Keratinocyte (primary cell): ENCODE measurements at places on chromosomes 6 and 20.

DNA sequence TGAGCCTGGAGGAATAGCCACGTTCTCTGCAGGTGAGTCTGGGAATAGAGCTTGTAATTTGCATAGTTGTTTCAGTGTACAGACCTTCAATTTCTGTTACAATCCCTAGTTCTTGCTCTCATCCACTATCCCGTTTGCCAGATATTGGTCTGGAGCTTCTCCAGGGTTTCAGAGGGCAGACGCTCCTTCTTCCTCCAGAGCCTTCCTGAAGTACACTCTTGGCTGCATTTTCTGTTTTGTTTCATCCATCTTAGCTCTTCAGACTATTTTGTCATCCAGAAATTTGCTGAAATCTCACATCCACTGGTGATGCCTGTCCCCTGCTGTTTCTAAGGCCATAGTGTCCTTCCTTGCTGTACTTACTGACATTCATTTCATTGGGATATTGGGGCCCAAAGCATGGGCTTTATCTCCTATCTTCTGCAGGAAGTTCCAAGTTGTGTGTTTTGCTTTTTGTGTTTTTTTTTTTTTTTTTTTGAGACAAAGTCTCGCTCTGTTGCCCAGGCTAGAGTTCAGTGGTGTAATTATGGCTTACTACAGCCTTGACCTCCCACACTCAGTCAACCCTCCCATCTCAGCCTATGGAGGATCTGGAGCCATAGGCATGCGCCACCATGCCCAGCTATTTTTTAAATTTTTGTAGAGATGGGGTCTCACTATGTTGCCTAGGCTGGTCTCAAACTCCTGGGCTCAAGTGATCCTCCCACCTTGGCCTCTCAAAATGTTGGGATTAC is 18.7 kb downstream of the CDS2 start:
- H3K36me3 ChIP-seq, result no peaks in the 10 kb centered on the region
- H3K4me1 ChIP-seq, result peaks cover 5% of the 10 kb centered on the region
- no peak for DNase-seq
- no peak overlapping the region for H3K27ac ChIP-seq
- H3K4me3 ChIP-seq, result no peak overlapping the region

- H3K27ac ChIP-seq, result peak overlapping the region; percentile 96
- H3K4me1 ChIP-seq, result peaks cover 85% of the 10 kb centered on the region
- H3K36me3 ChIP-seq, result no peaks in the 10 kb centered on the region
- H3K4me3 ChIP-seq, result peak overlapping the region; percentile 42
Observed at GRCh38 chr6:137827977-137828810, 38.9 kb upstream of the TNFAIP3 start.

- no peak for DNase-seq
- no peak overlapping the region for H3K4me3 ChIP-seq
- no peaks in the 10 kb centered on the region for H3K27me3 ChIP-seq
- H3K36me3 ChIP-seq, result peaks cover 2% of the 10 kb centered on the region
- peaks cover 15% of the 10 kb centered on the region for H3K4me1 ChIP-seq
Observed at GRCh38 chr6:150668900-150669302, 69.2 kb downstream of the PLEKHG1 start.

GRCh38 chr20:2864626-2865025 is 8.7 kb upstream of the PTPRA start:
- DNase-seq, result no peak
- H3K4me1 ChIP-seq, result no peaks in the 10 kb centered on the region
- no peaks in the 10 kb centered on the region for H3K27me3 ChIP-seq
- H3K27ac ChIP-seq, result no peak overlapping the region

- DNase-seq, result no peak
- no peaks in the 10 kb centered on the region for H3K4me1 ChIP-seq
- no peak overlapping the region for H3K4me3 ChIP-seq
- no peaks in the 10 kb centered on the region for H3K36me3 ChIP-seq
Observed at GRCh38 chr6:39092124-39092523, 22.9 kb downstream of the SAYSD1 start.

DNA sequence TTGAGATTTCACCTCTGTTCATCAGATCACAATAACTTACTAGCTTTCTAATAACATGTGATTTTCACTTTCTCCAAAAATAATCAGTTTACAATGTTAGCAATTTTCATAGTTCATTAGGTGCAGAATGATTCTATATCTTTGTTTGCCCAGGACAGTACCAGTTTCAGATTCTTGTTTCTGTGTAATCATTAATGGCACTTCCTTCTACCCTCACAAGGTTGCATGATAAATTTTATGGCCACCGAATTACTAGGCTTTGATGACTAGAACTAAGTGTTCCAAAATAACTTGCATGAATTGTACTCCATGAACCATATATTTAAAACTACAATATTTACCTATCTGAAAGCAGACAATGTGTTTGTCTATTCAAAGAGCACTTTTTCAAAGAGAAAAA is 442.3 kb downstream of the EPHA7 start:
- DNase-seq, result no peak
- no peaks in the 10 kb centered on the region for H3K4me1 ChIP-seq
- H3K27ac ChIP-seq, result no peak overlapping the region
- H3K27me3 ChIP-seq, result no peaks in the 10 kb centered on the region
- H3K4me3 ChIP-seq, result no peak overlapping the region
- H3K36me3 ChIP-seq, result no peaks in the 10 kb centered on the region

GRCh38 chr20:61263084-61263695 is 11.1 kb downstream of the CDH4 start:
- H3K27me3 ChIP-seq, result no peaks in the 10 kb centered on the region
- no peaks in the 10 kb centered on the region for H3K4me1 ChIP-seq
- no peak for DNase-seq
- no peak overlapping the region for H3K27ac ChIP-seq

- H3K27me3 ChIP-seq, result no peaks in the 10 kb centered on the region
- no peaks in the 10 kb centered on the region for H3K36me3 ChIP-seq
- no peaks in the 10 kb centered on the region for H3K4me1 ChIP-seq
Observed at GRCh38 chr6:133697185-133697584, 191.7 kb upstream of the TCF21 start.

DNA sequence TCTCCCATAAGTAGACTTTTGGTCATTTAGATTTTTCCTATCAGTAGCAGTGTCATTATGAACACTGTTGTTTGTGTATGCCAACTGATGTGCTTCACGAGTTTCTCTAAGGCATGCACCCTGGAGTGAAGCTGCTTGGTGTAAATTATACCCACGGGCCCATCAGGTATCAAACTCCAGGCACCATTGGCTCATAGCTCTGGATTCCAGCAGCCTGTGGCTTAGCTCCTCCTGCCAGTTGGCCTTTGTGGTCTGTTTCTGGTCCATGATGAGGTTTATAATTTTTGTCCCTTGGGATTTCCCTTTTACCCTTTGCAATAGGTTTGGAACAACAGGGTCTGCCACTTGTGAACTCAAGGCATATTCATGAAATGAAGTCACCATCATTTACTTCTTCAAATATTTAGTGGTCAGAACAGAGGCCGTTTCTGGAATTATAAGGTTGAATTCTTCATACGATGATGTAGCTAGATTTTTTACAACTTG is 350.5 kb downstream of the PRL start:
- H3K27ac ChIP-seq, result no peak overlapping the region

DNA sequence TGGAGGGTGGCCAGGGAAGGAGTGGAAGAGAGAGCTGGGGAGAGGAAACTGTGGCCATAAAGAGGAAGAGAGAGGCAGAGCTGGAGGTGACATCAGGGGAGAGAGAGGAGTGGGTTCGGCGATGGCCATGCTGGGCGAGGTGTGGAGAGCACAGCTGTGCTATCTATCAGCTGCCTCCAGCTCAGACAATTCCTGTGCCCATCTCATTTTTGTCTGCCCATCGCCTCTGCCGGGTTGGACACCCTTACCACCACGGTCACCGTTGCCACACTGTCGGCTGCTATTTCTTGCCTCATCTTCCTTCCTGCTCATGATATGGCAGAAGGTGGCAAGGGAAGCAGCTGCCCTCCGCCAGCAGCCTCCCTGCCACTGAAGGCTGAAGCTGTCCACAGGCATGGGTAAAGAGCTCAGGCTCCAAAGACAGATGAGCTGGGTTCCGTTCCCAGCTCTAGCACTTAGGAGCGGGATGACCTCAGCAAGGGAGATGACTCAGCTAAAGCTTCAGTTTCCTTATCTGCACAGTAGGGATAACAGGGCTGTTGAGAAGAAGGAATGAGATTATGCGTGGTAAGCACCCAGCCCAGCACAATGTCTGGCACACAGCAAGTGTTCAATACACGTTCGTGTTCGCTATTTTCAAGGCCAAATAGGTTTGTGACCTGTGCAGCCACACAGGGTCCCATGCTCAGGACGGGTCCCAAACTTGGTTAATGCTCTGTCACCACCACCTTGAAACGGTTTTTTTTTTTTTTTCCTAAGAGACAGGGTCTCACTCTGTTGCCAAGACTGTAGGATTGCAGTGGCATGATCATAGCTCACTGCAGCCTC is 21.9 kb upstream of the TAF8 start:
- DNase-seq, result no peak
- H3K36me3 ChIP-seq, result peaks cover 5% of the 10 kb centered on the region
- H3K27me3 ChIP-seq, result no peaks in the 10 kb centered on the region
- H3K27ac ChIP-seq, result no peak overlapping the region

DNA sequence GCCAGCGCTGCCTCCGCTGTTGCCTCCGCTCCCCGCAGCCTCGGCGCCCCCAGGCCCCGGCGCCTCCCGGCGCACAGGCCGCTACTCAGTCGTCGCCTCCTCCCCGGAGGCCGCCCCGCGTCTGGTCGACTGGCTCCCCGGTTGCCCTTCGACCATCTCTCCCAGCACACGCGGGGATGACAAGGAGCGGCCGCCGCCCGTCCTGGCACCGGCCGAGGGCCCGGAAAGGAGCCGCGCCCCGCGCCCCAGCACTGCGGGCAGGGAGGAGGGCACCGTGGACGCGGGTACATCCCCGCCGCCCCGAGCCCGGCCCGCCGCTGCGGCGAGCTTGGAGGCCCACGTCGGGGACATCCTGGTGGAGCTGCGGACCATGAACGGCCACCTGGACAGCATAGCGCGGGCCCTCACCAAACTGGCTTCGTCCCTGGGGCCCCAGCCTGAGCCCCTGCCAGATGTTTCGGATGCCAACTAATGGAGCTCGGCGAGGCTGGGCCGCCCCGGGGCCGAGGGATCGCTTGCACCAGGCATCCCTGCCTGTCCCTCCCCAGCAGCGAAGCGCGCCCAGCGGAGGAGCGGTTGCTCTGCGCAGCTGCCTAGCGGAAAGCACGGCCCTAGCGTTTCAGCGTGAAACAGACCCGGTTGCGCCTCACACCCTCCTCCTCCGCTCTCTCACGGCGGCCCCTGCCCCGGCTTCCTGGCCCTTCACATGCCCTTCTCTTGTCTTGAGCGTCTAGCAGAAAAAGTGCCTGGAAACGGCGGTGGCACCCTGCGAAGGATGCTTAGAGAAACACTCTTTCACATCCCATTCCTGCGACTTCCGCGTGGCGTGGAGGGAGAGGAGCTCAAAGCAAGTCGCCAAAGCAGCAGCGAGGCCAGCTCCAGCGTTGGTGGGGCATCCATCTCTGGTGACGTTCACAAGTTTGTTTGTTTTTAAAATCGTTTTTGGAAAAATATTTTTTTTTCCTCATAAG is 285.8 kb upstream of the SUPT3H start:
- no peaks in the 10 kb centered on the region for H3K27me3 ChIP-seq
- H3K27ac ChIP-seq, result no peak overlapping the region
- H3K4me3 ChIP-seq, result no peak overlapping the region
- no peaks in the 10 kb centered on the region for H3K36me3 ChIP-seq
- H3K4me1 ChIP-seq, result peaks cover 5% of the 10 kb centered on the region
- no peak for DNase-seq

DNA sequence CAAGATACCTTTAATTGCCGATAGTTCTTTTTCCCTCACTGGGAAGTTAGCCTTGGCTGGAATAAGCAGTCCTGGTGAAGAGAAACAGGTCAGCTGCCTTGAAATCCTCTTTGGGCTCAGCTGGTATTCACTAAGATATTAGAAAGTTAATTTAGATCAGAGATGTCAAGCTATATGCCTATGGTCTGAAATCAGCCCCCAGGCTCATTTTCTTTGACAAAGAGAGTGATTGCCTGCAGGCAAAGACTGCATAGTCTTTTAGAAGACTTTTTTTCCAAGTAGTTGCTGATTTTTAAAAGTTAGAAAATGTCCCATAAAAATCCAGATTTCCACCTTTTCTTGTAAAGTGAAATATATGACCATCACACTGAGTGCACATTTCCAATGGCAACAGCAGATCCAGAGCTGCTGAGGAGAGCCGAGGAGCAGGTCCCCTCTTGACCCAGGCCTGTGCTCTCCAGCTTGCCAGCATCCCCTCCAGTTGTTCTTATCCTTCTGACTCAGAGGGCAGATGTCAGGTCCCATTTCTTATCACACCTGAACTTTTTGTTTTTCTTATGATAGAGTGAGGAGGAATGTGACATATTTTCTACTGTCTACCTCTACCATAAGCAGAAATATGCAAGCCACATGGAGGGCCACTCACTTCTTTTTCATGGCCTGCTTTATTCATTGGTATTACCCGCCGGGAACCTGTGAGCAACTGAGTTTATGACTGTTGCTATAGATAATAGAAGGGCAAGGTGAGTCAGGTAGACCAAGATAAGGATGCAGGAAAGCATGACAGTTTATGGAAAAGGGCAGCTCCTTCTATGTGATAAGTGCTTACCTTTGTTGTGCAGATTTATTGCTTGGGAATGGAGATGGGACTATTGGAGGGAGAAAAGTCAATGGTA is 17.6 kb upstream of the L3MBTL3 start:
- no peak for DNase-seq
- no peak overlapping the region for H3K27ac ChIP-seq
- no peaks in the 10 kb centered on the region for H3K4me1 ChIP-seq
- no peak overlapping the region for H3K4me3 ChIP-seq
- H3K27me3 ChIP-seq, result no peaks in the 10 kb centered on the region

- H3K27ac ChIP-seq, result no peak overlapping the region
- no peak overlapping the region for H3K4me3 ChIP-seq
- no peaks in the 10 kb centered on the region for H3K36me3 ChIP-seq
- peaks cover 12% of the 10 kb centered on the region for H3K4me1 ChIP-seq
- H3K27me3 ChIP-seq, result no peaks in the 10 kb centered on the region
- DNase-seq, result no peak
Observed at GRCh38 chr6:38508894-38509293, 130.8 kb downstream of the BTBD9 start.

DNA sequence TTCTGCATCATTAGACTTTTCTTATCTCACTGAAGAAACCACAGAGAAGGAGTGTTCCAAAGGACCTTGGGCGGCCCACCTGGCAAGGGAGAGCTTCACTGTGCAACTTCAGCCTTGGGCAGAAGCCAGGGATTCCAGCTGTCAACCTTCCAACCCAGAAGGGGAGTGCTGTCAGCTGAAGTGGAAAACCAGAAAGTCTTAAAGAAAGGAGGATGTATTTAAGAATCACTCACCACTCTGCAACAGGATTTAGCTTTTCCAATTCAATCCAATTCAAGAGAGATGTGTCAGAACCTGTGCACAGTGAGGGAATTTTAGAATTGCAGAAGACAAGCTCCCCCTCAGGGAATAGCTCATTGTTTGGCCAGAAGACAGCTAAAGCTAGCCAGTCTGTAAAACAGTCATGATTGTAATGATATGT is 553.7 kb downstream of the CD83 start:
- H3K27me3 ChIP-seq, result no peaks in the 10 kb centered on the region
- peaks cover 57% of the 10 kb centered on the region for H3K4me1 ChIP-seq
- H3K36me3 ChIP-seq, result no peaks in the 10 kb centered on the region
- DNase-seq, result peak; percentile 66
- no peak overlapping the region for H3K4me3 ChIP-seq

- H3K4me1 ChIP-seq, result no peaks in the 10 kb centered on the region
- H3K27ac ChIP-seq, result no peak overlapping the region
- no peaks in the 10 kb centered on the region for H3K36me3 ChIP-seq
Observed at GRCh38 chr20:43727980-43728590, 1.3 kb upstream of the GTSF1L start.

- H3K27ac ChIP-seq, result no peak overlapping the region
- H3K4me3 ChIP-seq, result no peak overlapping the region
- no peaks in the 10 kb centered on the region for H3K27me3 ChIP-seq
- no peaks in the 10 kb centered on the region for H3K36me3 ChIP-seq
Observed at GRCh38 chr6:113505084-113505699, 352.0 kb upstream of the MARCKS start.

- no peaks in the 10 kb centered on the region for H3K27me3 ChIP-seq
- H3K36me3 ChIP-seq, result no peaks in the 10 kb centered on the region
- H3K27ac ChIP-seq, result no peak overlapping the region
- peaks cover 3% of the 10 kb centered on the region for H3K4me1 ChIP-seq
- no peak overlapping the region for H3K4me3 ChIP-seq
Observed at GRCh38 chr6:136501514-136501913, 48.7 kb downstream of the MAP7 start.
